ENCODE measurements at places on chromosomes 3 and 15.

DNA sequence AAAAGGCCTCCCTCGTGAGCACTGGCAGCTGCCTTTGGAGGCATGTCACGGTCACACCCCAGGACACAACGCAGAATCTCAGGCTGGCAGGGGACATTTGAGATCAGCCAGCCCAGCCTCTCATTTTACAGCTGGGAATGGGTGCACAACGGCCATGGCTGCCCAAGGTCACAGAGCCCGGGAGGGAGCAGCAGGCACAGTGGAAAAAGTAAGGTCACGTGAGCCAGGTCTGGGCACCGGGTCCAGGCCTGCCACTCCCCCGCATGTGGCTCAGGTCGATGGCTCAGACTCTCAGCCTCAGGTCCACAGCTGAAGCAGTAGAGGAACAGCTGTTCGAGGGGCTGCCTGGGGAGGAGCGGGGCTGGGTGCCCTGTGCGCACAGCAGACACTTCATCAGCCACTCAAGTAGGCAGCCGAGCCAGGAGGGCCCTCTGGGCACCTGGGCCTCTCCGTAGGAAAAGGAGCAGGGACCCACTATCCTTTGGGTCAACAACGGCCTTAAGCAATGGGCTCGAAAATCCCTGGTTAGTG lies 260.6 kb downstream of the GOLGA6L6 start:
- no peak for DNase-seq

- no peak for DNase-seq
Measured at GRCh38 chr15:45129651-45130129, at the start of the genes DUOX1 and DUOXA1. Gene DUOX1, plus strand, starts transcription at chr15:45129994. Its CDS starts 1,973 bp downstream, at chr15:45131967. Gene DUOXA1, minus strand, starts transcription at chr15:45129879. Its CDS starts 6,865 bp downstream, at chr15:45123014.

DNA sequence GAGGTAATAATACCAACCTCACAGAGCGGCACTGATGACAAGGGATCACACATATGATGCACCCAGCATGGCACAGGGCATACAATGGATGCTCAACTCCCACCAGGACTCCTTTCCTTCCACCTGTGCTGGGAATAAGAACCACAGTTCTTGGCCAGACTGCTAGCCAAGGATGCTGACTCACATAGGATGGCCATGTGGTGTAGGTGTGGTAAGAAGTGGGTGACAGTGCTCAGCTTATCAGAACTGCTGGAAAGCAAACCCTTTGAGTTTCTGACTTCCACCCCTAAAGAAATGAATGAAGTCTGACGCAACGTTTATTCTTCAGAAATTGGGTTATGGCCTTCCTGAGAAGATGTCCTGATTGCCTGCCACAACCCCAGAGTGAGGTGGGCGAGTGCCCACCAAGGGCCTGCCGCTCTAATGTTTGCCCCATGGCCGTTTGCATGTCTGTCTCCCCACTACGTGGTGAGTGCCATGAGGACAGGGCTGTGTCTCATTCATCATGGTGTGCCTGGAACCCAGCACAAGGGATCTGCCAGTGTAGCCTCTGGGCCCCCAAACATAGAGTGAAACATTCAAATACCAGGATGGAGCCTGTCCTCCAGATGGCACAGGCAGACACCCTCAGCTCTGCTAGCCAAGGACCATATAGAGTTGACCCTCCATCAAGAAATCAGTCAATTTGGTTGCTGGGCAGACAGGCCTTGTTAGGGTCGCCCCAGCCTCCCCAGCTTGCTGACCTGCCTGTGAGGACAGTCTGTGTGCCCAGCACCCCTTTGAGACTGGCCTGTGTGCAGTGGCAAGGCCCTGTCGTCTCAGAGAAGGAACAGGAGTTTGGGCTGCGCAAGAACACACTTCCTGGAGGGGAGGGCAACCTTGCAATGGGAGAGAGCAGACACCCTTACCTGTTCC lies 57.6 kb upstream of the SLCO2A1 start:
- DNase-seq, result no peak

GRCh38 chr3:8529738-8530525 lies 28.3 kb downstream of the LMCD1 start:
- no peak for DNase-seq

DNA sequence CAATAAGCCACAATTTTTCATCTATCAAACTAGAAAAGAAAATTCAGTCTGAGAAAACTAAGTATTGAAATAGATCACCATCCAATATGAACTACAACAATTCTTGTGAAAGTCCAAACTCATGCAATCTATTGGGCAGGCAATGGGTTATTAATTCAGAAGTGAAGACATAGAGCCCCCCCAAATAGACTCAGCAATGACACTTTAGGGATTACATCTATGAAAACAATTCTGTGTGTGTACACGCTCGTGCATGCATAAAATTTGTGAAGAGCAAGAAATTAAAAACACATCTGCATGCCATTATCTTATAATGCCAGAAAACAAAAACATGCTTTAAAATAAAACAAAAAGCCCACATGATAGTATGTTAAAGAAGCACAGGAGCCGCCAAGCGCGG lies 151.3 kb downstream of the NR1I2 start:
- DNase-seq, result no peak

- DNase-seq, result no peak
Measured at GRCh38 chr3:145911016-145911415, 250.0 kb downstream of the PLOD2 start.

DNA sequence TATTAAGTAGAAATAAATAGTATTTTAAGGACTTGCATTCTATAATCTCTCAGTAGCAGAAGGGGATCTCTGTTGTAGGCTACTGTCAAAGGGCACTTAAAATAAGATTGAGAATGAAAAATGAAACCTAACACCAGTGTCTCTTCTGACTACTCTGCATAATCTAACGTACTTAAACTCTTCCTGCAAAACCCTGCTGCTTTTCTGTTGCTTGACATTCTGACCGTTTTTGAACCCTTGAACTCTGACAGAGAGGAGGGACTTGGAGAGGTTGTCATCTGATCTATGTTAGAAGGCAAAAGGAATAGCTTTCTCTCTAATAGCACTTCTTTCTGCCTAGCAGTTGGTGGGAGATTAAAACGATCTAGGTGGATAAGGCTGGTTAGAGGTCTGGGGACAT lies 204.6 kb downstream of the ZIC1 start:
- DNase-seq, result no peak

DNA sequence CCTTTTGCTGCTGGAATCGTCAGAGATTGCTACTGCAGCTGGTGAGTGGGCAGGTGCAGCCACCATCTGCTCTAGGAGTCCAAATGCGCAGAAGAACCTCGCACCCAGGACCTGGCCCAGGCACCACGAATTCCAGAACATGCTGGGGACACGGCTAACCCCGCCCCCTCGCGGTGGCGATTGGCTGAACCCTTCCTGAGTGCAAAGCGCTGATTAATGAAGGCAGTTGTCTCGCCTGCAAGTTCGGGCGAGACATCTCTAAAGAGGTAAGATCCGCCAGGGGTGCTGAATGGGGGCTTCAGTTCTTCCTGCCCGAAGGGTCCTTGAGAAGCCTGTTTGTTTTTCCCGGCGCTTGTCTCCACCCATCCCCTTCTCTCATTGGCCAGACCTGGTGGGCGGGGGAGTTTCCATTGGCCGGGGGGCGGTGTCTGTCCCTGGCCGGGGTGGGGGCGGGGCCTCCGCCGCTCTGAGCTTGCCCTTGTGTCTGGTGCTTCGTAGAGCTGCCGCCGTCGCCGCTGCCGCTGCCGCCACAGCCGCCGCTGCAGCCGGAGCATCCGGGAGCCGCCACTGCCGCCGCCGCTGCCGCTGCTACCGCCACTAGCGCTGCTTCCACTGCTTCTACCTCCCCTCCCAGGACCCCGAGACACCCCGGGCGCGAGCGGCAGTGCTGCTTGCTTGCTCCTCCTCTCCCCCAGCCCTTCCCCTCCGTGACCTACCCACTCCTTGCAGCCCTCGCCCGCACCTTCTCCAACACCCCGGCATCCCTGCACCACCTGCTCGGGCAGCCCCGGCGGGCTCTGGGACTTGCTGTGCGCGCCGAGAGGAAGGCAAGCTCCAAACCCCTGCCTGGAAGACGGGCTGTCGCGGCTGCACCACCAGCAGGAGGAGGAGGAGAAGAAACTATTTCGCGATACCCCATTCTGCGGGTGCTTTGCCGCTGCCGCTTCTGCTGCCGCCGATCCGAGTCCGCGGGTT lies at the start of gene CADM2:
TSS of gene CADM2 (plus strand) at position 495 of the 975 bp plus-strand sequence.
- peak; percentile 38 for DNase-seq

GRCh38 chr3:197546307-197547085 lies 9.3 kb downstream of the BDH1 start:
- DNase-seq, result no peak

DNA sequence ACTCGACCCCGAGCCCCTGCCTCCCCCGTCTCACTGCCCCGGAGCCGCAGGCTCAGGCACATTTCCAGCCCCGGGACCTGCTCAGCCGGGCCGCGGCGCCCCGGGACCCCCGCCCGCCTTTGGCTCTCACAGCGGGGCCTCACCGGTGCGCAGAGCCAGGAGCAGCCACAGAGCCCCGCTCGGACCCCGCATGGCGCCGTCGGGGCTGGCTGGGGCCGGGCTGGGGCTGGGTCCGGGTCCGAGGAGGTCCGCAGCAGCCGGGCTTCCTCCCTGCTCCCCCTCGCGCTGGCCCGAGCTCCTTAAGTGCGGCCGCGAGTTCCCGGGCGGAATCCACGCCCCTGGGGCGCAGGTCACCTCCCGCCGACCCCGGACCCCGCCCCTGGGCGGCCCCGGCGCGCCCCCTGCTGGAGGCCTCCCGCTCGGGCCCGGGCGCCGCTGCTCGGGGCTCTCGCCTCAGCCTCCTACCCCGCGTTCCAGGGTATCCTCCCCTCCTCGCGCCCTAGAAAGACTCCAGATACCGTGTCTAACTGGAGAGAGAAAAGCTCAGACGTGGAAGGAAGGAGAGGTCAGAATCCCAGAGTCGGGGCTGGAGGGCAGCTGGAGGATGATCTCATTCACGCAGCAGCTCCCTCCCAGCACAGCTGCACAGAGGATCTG lies at the start of gene MELTF:
TSS of gene MELTF (minus strand) at position 307 of the 657 bp plus-strand sequence. CDS start at position 192, 115 bp downstream.
- peak; percentile 12 for DNase-seq

- no peak for DNase-seq
Measured at GRCh38 chr3:58804914-58805313, 138.3 kb upstream of the FAM3D start.

DNA sequence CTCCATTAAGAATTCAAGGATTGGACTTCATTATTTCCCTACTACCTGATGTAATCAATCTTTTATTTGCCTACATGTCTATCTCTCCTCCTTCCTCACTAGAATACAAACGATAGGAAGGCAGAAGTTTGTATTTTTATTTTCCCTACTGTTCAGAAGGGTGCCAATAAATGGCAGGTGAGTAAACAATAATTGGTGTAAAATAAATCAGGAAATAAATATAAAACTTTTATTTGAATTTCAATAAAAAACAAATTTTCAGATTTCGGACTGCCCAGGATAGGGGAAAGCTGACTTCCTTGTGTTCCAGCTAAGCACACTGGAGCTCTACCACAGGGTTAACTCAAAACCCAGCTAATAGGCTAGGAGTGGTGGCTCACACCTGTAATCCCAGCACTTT lies 636.3 kb upstream of the BCHE start:
- no peak for DNase-seq

DNA sequence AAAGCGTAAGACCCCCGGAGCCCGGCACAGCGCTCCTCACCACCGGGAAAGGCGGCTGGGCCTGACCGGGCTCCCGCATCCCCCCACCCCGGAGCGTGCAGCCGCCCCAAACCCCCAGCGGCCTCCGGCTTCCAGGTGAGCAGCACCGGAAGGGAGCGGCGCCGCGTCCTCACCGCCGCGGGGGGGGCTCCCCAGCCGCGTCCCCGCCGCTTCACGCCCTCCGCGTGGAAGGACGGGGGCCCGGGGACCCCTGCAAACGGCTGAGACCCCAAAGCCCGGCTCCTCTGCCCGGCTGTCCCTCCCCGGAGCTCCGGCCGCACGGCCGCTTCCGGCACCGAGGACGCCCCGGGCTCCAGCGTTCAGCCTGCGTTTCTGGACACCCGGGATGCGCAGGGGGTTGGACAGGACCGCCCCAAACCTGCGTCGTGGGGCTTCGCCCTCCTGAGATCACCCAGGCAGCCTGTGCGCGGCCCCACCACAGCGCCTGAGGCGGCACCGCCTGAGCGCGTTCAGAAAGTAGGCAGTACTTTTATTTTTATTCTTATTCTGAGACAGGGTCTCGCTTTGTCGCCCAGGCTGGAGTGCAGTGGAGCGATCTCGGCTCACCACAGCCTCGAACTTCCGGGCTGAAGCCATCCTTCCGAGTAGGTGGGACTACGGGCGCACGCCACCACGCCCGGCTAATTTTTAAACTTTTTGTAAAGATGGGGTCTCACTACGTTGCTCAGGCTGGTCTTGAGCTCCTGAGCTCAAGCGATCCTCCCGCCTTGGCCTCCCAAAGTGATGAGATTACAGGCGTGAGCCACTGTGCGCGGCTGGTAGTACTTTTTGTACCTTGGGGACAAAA lies 51.6 kb upstream of the BLM start:
- DNase-seq, result no peak

- no peak for DNase-seq
Measured at GRCh38 chr3:17261627-17262369, 377.0 kb downstream of the PLCL2 start.

GRCh38 chr15:27549746-27550145 lies 549.4 kb downstream of the OCA2 start:
- DNase-seq, result no peak

DNA sequence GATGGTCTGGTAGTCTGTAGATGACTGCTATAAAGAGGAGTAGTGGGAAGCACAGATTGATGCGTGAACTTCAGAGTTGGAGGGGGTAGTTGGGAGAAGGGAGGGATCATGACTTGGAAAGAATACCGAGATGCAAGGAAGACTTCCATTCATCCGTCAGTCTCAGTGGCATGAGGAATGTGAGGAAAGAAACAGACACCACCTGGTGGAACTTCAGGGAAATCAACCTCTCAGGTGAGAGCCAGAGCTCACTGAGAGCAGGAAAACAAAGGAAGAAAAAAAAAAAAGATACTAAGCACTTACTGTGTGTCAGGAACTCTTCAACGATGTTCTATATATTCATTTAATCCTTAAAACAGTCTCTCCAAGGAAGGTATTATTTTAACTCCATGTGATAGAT lies 172.4 kb downstream of the OXSM start:
- DNase-seq, result no peak

DNA sequence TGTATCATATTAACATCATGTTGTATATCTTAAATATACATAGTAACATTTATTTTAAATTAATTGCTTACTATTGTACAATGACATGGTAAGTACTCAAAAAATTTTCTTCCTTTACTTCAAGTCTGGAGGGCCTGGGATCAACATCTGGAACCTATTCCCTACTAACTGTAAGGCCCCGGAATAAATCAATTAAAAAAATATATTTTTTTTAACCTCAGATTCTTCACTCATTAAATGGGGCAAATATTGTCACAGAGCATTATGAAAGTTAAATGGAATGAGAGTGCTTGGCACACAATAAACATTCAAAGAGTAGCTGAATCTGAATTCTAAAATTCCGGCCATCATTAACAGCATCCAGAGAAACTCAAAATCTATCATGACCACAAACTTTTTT lies 16.5 kb downstream of the GSK3B start:
- DNase-seq, result peak; percentile 31

DNA sequence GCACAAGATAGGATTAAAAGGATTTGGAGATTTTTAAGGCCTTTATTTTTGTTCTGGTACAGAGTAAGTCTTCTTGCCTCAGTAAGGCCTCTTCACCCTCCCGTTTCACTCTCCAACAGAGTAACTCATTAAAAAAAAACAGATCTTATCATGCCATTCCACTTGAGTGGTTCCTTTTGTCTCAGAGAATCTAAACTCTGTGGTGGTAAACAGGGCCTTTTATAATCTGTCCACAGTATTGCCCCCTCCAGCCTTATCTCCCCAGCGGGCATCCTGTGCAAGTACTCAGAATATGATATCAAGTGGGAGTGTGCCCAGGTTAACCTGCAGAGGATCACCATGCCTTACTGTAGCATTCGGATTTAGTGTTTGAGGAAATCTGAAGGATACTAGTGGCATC lies 20.3 kb upstream of the ATOSA start:
- DNase-seq, result no peak

GRCh38 chr3:138781012-138781470 lies 53.7 kb downstream of the PIK3CB start:
- DNase-seq, result no peak
